ENCODE measurements at places on chromosomes 6 and 20.

DNA sequence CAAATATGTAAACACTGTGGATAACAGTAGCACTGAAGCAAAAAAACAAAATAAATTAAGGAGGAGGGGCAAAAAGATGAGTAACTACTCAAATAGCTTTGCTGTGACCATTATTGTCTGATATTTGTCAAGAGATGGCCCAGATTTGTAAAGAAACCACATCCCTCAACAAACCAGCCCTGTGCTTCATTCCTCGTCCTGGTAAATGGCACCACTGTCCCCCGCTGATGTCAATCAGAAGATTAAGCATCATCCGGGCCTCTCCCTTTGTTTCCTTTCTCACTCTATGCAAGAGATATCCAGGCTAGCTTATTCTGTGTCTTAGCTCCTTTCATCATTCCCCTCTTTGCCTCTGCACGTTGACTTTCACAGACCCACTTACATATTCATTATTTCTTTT, 259.0 kb downstream of the SYNE1 start:
- DNase-seq = peak; percentile 50

GRCh38 chr20:2602746-2603145, 49.7 kb upstream of the NOP56 start:
- DNase-seq = no peak

DNA sequence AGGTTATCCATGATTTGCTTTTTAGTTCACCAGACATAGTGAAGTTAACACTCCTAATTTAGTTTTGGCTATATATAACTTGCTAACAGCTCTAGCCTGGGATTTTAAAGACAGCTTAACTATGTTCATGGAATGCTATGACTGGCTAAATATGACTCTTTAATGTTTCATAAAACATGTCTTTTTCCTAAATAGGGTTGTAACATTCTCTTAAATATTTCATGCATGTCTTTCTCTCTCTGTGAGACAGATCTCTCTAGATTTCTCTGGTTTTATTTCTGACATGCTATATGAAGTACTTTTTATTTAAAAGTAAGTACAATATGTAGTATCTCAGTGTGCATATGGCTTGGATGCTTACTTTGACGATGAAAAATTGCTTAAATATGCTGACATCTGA, 35.7 kb downstream of the MACROD2 start:
- no peak for DNase-seq

DNA sequence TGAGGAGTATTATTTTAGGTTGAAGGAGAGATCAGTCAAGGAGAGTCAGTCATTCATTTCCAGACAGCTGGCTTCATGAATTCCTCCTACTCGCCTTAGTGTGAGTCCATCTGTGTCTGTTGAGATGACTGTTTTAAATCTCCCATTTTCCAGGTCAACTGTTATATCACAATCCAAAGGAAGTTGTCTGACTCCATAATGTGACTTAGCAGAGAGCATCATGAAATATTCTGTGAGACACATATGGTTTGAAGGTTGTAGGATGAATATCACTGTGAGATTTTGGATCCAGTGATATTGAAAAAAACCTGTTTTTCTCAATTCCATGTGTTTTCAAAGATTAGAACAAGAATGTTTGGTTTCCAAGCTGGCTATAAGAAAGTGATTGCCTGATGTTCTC, 530.2 kb upstream of the MAN1A1 start:
- no peak for DNase-seq

- DNase-seq = peak; percentile 44
Measured at GRCh38 chr6:24766680-24767462, 7.9 kb upstream of the GMNN start.

- no peak for DNase-seq
Measured at GRCh38 chr6:165260462-165260861, 48.9 kb downstream of the C6orf118 start.

DNA sequence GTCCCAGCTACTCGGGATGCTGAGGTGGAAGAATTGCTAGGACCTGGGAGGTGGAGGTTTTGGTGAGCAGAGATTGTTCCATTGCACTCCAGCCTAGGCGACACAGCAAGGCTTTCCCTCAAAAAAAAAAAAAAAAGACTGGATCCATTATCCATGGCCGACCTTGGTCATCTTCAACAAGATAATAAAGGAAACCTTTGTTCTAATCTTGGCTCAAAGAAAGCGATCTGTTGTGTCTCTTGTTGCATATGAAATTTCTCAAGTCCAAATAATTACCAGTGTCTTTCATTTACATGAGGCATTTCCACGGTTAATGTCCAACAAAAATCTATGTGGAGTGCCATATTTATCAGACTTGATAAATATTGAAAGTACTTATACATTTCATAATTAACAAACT, 23.7 kb upstream of the KIF16B start:
- DNase-seq = no peak

GRCh38 chr6:34576286-34576955, 20.3 kb upstream of the SPDEF start:
- peak; percentile 17 for DNase-seq

GRCh38 chr6:139722530-139722929, 348.1 kb upstream of the CITED2 start:
- no peak for DNase-seq

DNA sequence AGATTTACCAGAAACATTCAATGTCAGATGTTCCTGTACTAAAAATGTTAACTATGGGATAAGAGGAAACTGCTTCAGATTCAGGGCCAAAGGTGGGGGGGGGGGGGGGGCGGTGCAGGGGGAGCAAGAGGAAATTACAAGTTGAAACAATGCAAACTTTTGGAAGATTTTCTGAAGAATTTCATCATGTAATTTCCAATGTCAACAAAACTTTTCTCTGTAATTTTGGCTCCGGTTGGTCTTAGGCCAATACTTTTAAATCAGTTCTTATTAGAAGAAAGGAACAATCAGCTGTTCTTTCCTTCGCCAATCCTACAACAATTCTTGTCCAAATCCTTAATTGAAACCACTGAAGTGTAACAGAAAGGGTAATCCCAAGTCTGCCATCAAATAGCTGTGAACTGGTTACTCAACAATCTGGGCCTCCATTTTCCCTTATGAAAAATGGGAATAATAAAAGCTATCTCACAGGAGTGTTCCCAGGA, 13.1 kb downstream of the UQCC1 start:
- DNase-seq = no peak

- no peak for DNase-seq
Measured at GRCh38 chr6:104700371-104701185, 159.1 kb downstream of the HACE1 start.

- no peak for DNase-seq
Measured at GRCh38 chr20:17026346-17026745, 200.5 kb upstream of the PCSK2 start.

- peak; percentile 81 for DNase-seq
Measured at GRCh38 chr20:51446656-51447055, 95.9 kb downstream of the NFATC2 start.

DNA sequence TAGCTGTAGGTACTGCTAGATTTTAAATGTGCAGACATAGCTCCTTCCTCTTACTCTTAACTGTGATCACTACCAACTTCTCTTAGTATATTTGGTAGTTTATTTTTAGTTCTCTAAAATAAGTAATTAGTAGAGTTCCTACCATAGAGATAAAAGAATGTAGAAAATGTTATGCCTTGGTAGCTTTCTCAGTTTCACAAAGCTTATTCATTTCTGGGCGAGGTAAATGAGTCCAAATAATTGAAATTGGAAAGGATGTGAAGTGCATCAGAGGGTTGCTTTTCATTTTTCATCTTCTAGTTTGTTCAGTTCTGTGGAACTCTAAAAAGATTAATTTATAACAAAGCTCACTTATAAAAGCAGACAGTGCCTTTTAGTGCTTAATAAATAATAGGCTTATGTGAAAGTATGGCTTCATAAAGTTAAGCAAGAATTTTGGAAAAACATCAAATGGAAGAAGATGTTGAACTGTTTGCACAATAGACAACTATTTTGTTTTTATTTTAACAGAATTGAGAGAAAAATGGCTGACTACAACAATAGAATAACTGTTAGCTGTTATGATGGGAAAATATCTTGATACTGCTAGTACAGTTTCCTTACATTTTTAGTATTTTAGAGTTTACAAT, 303.7 kb downstream of the UTRN start:
- no peak for DNase-seq

DNA sequence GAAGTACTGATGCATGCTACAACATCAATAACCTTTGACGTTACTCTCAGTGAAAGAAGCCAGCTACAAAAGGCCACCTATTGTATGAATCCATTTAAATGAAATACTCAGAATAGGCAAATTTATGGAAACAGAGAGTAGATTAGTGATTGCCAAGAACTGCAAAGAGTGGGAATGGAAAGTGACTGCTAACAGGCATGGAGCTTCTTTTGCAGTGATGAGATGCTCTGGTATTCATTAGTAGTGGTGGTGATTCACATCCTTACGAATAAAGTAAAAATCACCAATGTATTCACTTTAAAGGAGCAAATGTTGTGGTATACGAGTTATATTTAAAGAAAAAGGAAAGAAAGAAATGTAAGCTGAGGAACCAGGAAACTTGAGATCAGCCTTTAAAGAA, 126.8 kb upstream of the SAMD5 start:
- no peak for DNase-seq
